Stimulated activated CD4-positive, alpha-beta T cell treated with anti-CD3 and anti-CD28 coated beads, Interleukin-1b, Interleukin-23, amount 100 ng/mL, for 1 hour (primary cell): ENCODE measurements at places on chromosomes 2 and 18.

DNA sequence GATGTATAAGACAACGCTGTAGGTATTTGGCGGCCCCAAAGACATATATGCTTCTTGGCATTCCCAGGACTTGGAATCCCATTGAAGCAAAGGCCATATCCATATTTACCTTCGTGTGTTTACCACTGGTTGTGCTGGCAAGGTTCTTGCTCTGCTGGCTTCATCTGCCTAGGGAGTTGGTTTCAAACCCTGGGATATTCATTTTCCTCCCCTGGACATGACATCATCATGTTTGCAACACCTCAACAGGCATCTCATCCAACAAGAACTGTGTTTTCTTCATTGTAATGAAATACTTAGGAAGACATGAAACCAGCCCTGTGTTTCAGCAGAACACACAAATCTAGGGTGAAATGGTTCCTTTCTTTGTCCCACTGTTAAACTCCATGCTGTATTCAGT is 77.9 kb upstream of the PHLPP1 start:
- no peak for DNase-seq

- DNase-seq = no peak
These were observed 58.0 kb upstream of the CABYR start for GRCh38 chr18:24080861-24081260.

GRCh38 chr2:229733611-229734245 is 19.4 kb upstream of the DNER start:
- no peak for DNase-seq

DNA sequence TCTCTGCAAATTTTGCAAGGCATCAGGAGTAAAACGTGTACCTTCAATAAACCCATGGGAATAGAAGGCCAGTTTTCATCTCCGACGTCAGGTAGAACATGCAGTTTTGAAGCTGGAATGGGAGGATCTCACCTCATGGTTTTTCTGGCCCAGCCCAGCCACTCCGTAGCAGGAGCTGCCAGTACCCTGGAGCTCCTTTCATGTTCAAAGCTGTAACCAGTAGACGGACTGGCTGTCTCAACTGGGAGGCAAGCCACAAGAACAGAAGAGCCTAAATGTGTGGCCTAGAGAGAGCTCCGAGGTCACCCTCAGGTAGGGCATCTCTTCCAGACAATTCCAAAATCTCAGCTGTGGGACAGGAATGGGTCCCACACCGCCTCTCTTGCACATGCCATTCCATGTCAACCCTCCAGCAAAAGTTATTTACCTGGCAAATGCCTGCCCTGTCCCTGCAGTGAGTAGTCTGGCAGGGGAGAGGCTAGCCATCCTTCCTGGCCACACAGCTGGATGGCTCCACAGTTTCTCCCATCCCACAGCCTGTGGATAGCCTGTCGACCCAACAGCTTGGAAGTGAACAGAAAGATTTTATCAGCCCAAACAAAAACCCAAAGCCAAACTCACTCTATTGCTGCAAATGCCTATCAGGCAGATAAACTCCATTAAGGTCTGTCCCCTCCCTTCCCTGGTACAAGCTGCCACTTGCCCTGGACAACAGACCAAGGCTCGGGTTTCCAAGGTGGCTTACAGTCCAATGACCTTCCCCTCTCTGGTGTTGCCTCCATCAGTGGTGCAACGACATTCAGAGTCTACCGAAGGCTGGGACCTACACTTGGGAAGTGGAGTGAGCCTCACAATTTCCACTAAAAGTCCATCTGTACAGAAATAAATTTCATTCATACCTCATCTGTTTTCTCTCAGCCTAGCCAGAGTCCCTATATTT is 27.8 kb downstream of the CRACDL start:
- no peak for DNase-seq

- DNase-seq = no peak
These were observed 210.5 kb upstream of the PIK3C3 start for GRCh38 chr18:41744421-41745030.

- no peak for DNase-seq
These were observed 304.3 kb upstream of the CNTNAP5 start for GRCh38 chr2:123720760-123721159.

GRCh38 chr18:52339891-52340371 is at the start of gene DCC:
TSS of gene DCC (plus strand) at chr18:52340197. CDS start at chr18:52340788, 591 bp downstream.
- DNase-seq = no peak

GRCh38 chr2:111676291-111676822 is 207.6 kb downstream of the ANAPC1 start:
- DNase-seq = no peak

DNA sequence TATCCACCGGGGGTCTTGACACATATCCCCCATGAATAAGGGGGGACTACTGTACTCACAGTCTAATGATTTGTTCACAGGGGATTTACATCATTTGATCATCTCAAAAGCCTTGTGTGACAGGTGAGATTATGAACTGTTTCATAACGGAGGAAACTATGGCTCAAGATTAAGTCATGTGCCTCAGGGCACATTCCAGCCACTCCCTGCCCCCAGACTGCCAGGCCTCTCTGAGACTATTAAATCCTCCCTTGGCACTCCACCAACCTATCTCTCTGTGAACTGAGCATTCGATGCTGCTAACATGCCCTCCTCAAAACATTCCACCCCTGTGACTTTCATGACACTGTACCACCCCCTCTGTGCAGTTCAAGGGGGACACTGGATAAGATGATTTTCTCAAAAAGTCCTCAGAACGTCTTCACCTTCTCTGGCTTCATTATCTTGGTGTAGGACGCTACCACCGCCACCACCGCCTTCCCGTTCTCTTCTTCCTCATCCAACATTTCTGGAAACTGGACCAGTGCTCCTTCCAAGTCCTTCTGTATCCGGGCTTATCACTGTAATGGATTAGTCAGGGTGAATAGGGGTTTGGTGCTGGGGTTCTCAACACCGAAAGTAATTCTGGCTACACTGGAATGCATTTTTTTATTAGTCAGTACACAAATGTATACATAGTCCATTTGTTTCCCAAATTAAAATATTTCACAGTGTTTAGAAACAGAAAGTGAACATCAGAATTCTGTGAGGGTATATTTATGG is 169.6 kb downstream of the KCNS3 start:
- no peak for DNase-seq

GRCh38 chr2:118986738-118987137 is 44.7 kb downstream of the MARCO start:
- DNase-seq = no peak

- no peak for DNase-seq
These were observed 11.3 kb upstream of the LDLRAD4 start for GRCh38 chr18:13207294-13207693.

GRCh38 chr2:54964271-54964670 is 86.0 kb downstream of the RTN4 start:
- DNase-seq = no peak

- DNase-seq = no peak
These were observed 44.9 kb upstream of the CYP1B1 start for GRCh38 chr2:38120829-38121228.

DNA sequence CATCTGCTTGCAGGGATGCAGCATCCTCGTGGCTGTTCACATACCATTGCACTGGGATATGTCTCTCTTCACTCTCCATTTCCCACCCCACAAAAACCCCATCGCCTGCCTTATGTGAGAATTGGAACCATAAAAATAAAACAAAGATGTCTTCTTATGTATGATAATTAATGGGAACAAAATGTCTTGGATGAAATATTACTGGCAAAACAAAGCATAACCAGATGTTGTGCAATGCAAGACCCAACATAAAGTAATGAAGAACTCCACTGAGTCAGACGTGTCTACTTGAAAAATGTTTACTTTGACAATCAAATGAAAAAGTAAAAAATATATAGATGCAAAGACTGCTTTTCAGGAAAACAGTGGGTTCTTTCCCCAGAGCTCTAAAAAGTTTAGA is 611.3 kb upstream of the SYT4 start:
- no peak for DNase-seq
